Activated naive CD4-positive, alpha-beta T cell (primary cell): ENCODE measurements at places on chromosomes 2 and 18.

DNA sequence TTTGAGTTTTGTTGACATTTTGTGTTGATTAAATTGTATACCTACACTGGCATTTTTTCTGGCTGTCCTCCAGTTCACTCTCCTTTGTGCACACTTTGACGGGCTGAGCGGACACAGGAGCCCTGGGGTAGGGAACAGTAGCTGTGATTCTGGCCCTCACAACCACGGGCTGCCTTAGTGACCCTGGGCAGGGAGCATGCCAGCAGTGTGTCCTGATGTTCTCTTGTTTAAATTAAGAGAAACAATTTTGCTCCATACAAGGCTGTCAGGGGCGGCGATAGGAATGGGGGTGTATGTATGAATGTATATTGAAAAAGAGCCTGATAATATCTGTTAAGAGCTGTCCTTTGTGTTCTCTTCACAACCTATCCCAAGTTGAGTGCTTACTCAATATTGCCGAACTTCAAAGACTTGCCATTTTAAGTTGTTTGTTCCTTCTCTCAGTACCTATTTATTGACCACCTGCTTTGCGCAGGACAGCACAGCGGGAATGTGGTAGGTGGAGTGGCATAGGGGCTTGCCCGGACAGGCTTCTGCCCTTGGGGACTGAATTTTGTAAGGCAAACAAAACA is 103.7 kb upstream of the EML6 start:
- DNase-seq = no peak

DNA sequence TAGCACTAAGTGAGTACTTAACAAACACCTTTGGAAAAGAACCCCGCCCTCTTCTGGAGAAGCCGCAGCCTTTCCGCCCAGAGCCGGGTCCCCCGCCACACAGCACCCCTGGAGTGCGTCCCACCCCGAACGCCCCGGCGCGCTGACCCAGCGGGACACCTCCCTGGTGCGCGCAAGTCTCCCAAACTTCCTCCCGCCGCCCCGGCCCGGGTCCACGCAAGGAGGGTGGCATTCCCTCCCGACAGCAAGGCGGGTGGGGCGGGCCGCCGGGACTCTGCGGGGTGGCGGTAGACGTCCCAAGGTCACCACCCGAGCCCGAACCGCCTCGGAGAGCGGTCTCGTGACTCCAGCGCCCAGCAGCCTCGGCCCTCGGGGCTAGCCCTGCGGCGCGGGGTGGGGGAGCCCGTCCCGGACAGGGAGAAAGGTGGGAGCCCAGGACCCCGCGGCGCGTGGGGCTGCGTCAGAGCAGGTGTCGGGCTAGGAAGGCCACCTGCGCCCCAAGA is 598 bp downstream of the CCDC93 start:
- no peak for DNase-seq

GRCh38 chr2:7016601-7017211 is 99.5 kb downstream of the RNF144A start:
- DNase-seq = no peak

DNA sequence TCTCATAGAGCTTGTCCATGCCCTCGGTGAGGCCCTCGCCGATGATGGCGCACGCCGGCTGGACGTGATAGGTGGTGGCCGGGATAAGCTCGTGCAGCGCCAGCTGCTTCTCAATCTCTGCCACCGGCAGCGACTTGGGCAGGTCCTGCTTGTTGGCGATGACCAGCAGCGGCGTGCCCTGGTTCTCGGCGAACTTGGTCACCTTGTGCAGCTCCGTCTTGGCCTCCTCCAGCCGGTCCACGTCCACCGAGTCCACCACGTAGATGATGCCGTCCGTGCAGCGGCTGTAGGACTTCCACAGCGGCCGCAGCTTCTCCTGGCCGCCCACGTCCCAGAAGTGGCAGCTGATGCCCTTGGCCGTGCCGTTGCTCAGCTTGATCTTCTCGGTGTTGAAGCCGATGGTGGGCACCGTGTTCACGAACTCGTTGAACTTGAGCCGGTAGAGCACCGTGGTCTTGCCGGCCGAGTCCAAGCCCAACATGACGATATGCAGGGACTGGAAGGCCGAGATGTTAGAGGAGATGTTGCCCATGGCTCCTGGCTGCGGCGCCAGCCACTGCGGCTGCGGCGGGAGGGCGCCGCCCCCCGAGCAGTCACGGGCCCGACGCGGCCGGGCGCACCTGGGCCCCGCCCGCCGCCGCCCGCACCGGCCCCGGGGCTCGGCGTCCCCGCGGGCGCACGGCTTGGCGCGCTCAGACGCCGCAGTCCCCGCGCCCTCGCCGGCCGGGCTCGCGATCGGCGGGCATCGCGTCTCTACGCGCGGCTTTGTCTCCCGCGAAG is 636 bp downstream of the ARL4C start:
- DNase-seq = peak; percentile 60

DNA sequence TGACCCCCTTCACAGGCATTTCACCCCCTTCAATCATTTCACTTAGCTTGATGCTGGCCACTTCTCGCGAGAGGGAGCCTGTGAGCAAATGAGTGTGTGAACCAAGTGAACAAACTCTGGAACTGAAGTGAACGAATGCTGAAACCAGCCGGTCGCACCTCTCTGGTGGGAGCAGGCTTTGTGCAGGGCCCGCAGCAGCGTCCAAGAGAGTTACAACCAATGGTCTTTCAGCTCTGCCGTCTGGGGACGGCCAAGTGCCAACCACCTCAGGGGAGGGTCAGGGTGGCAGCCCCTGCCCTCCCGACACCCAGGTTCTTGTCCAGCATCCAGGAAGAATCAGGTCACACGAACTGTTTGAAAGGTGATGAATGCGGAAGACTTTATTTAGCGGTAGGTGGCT is 764.0 kb downstream of the SUCLG1 start:
- DNase-seq = no peak

- no peak for DNase-seq
Observed at GRCh38 chr2:226267516-226268289, 531.9 kb downstream of the IRS1 start.

- DNase-seq = no peak
Observed at GRCh38 chr18:34704823-34705222, 5.3 kb upstream of the DTNA start.

DNA sequence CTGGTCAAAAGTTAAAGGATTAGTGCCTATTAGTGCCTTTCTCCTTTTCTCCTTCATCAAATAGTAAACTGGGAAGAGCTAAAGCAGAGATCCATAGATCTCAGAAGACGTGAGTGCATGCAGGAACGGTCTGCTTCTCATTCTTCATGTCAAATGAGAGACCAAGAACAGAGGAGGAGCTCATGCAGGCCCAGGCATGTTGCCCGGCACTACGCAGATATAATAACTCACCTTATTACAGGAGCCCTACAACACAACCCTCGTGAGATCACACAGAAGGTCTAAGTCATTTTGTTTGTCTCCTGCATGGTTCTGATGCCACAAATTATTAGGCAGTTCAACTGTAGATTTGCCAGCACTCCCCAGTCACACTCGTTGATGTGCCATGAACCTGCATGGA is 71.8 kb downstream of the CMPK2 start:
- no peak for DNase-seq

- no peak for DNase-seq
Observed at GRCh38 chr2:190637281-190637734, 11.6 kb upstream of the NAB1 start.

- DNase-seq = no peak
Observed at GRCh38 chr2:164719996-164720941, 99.0 kb upstream of the GRB14 start.

DNA sequence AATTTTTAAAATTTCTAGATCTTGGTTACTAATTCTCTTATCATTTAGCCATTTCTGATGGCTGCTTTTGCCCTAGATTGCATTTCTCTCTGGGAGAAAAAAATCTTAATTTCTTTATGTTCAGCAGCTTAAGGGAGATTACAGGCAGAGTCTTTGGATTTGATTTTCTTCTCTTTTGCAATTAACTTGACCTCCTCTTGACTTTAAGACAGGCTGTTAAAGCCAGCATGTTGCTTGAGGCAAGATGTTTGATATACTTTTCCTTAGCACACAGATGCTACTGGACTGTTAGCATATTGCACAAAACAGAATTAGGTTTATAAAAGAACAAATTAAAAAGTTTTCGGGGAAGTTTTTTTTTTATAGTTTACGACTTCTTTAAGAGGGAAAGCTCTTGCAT is 50.0 kb downstream of the XRCC5 start:
- no peak for DNase-seq

GRCh38 chr2:54685263-54685775 is 38.1 kb upstream of the EML6 start:
- DNase-seq = no peak
